Ascending aorta (tissue), 2 donors: ENCODE measurements at places on chromosomes 3 and 15. TPM values are rescaled to one million over a fixed set of nuclear protein-coding genes. Genes with fewer than 3 reads are reported as not detected.

- H3K4me3 ChIP-seq, result no peak overlapping the region
- DNase-seq, result no peak
- H3K27me3 ChIP-seq, result no peaks in the 10 kb centered on the region
- peaks cover 14% of the 10 kb centered on the region for H3K36me3 ChIP-seq
These were observed 91.5 kb downstream of the MYLK start for GRCh38 chr3:123792473-123793201.

Gene CP
- total RNA-seq, result 58.3 TPM

- no peak for DNase-seq
- H3K27me3 ChIP-seq, result no peaks in the 10 kb centered on the region
- H3K27ac ChIP-seq, result no peak overlapping the region
- H3K4me3 ChIP-seq, result no peak overlapping the region
These were observed 67.5 kb downstream of the TMEM44 start for GRCh38 chr3:194565597-194566190.

GRCh38 chr3:46574243-46574646 lies 8.1 kb upstream of the LRRC2 start:
- no peak overlapping the region for H3K27ac ChIP-seq
- no peak for DNase-seq
- H3K4me3 ChIP-seq, result no peak overlapping the region

Gene CLRN1
- total RNA-seq, result not detected

Gene DAZL
- not detected for total RNA-seq

- peaks cover 9% of the 10 kb centered on the region for H3K4me1 ChIP-seq
- peaks cover 23% of the 10 kb centered on the region for H3K36me3 ChIP-seq
- no peak overlapping the region for H3K4me3 ChIP-seq
These were observed 12.9 kb downstream of the ALPK3 start for GRCh38 chr15:84830036-84830435.

DNA sequence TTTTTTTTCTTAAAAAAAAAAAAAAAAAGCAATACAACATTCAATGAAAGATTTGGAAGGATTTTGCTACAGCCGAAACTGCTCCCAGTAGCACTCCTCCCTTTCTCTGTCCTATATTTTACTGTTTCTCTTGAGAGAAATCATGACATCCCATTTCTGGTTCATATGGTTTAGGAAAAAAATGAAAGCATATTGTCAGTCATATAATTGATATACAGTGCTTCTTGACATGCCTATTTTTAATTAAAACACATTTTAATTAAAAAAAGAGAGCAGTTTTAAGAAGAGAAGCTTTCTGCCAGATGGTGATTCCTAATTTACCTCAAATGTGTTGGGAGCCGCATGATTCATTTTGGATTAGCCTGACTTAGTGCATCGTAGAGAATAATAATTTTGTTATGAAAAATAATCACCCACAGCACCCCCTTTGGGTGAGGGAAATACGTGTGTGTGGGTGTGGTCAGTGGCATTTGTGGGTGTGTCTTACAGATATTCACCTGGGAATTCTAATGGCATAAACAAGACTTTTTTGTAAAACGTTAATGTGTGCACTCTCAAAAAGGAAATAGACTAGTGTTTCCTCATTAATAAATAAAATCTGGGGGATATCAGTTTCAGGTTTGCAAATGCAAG lies 544.5 kb downstream of the MFSD1 start:
- no peak overlapping the region for H3K4me3 ChIP-seq
- no peaks in the 10 kb centered on the region for H3K4me1 ChIP-seq
- no peaks in the 10 kb centered on the region for H3K27me3 ChIP-seq
- DNase-seq, result no peak
- H3K27ac ChIP-seq, result no peak overlapping the region
- no peaks in the 10 kb centered on the region for H3K36me3 ChIP-seq

DNA sequence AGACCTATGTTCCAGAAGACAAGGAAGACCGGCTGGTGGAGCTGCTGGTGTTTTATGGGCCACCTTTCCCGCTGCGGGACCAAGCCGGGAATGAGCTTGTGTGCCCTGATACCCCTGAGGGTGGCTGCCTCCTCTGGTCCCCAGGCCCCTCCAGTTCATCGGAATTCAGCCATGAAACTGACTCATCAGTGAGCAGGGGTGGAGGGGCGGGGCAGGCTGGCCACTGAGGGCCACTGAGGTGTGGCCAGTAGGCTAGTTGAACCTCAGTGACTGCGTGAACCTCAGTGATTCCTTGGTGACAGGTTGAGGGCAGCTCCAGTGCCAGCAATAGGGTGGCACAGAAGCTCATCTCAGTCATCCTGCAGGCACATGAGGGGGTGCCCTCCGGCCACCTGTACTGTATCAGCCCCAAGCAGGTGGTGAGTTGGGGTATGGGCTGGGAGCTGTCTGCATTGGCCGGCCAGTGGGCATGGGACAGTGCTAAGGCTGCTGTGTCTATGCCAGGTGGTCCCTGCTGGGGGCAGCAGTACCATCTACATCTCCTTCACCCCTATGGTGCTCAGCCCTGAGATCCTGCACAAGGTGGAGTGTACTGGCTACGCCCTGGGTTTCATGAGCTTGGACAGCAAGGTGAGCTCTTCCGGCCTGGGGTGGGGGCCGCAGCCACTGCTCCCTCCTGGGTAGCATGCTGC lies 20.3 kb downstream of the ACAA1 start:
- peaks cover 18% of the 10 kb centered on the region for H3K36me3 ChIP-seq
- H3K4me3 ChIP-seq, result no peak overlapping the region
- no peaks in the 10 kb centered on the region for H3K27me3 ChIP-seq
- H3K4me1 ChIP-seq, result no peaks in the 10 kb centered on the region
- H3K27ac ChIP-seq, result no peak overlapping the region

DNA sequence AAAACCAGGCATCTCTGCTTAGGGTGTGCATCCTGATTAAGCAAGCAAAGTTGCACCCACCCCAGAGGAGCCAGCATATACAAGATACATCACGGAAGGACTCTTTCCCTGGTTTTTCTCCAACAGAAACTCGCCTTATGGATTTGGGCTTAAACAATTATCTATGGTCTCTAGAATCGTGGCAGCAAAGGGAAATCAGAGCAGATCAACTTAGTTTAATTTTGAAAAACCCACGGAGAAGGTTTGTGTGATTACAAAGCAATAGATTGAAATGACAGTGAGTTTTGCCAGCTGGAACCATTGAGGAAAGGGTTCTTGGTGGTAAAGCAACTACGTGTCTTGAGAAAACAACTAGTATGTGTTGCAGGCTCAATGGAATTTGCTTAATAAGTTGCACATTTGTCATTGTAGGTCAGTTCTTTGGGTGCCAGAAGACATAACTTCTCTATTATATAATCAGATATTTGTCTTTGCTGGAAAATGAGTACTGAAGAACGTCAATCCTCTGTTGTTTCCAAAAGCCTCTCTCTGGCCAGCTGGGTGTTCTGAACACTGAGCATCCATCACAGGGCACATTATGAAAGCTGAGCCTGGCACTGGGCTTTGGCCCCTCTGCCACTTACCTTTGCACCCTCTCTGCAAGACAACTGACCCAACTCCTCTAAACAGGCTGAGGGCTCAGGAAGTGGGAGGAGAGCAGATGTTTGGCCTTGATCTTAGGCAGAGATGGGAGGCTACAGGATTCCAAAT lies 75.7 kb upstream of the FBN1 start:
- no peak overlapping the region for H3K4me3 ChIP-seq
- no peaks in the 10 kb centered on the region for H3K4me1 ChIP-seq
- H3K27ac ChIP-seq, result no peak overlapping the region
- H3K36me3 ChIP-seq, result no peaks in the 10 kb centered on the region
- no peaks in the 10 kb centered on the region for H3K27me3 ChIP-seq
- no peak for DNase-seq

DNA sequence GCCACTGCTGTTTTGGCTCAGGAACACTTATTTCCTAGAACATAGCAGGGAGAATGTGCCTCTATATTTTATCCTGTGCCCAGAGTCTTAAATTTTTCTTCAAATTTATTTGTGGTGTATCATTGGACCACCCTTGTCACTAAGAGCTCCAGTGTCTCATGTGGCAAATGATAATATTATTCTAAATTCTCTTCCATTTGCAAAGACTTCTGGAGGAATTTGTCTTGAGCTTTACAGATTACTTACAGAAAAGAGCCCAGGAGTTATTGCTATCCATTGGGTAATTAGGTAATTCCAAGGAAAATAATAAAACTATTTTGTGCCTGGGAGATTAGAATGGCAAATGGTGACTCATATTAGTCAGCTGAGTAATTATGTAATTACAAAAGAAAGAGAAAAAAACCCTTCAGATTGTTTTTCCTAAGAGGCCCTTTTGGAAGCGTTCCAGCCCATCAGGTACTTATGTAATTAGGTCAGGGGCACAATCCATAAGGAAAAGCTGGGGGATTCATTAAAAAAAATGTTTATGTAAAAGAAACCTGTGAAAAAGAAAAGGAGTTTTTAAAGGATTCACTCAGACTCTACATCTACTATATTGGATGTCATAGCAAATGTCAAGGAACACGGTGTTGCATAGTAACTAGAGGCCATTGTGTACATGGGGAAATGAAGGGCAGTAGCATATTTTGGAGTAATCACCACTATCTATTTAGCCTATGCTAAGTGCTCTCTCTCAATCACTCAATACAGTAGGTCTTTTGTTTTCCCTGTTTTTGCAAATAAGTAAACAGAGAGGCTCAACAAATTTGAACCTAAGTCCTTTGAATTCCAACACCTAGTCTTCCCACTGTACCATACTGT lies 380.9 kb upstream of the RARB start:
- H3K36me3 ChIP-seq, result no peaks in the 10 kb centered on the region
- no peaks in the 10 kb centered on the region for H3K27me3 ChIP-seq
- no peak for DNase-seq
- H3K4me1 ChIP-seq, result peaks cover 13% of the 10 kb centered on the region

GRCh38 chr15:90560229-90560776 lies 30.6 kb downstream of the CRTC3 start:
- peaks cover 72% of the 10 kb centered on the region for H3K4me1 ChIP-seq
- peak; percentile 83 for DNase-seq
- no peak overlapping the region for H3K4me3 ChIP-seq
- no peaks in the 10 kb centered on the region for H3K36me3 ChIP-seq

DNA sequence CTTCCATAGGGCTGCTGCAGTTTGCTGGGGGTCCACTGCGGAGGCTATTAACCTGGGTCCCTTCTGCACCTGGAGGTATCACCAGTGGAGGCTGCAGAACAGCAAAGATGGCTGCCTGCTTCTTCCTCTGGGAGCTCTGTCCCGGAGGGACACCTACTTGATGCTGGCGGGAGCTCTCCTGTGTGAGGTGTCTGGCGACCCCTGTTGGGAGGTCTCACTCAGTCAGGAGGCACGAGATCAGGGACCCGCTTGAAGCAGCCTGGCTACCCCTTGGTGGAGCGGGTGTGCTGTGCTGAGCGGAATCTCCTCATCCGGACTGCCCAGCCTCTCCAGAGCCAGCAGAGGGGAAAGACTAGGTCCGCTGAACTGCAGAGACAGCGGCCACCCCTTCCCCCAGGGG lies 56.0 kb upstream of the CTXND1 start:
- H3K27me3 ChIP-seq, result no peaks in the 10 kb centered on the region
- H3K4me3 ChIP-seq, result no peak overlapping the region
- H3K27ac ChIP-seq, result no peak overlapping the region

GRCh38 chr3:122577409-122578031 lies at the start of gene PARP15:
Gene PARP15, plus strand, starts transcription at chr3:122577650. Its CDS starts 18 bp downstream, at chr3:122577668.
- peak within 1 kb of the TSS; percentile 48 for H3K4me3 ChIP-seq
- no peak for DNase-seq

DNA sequence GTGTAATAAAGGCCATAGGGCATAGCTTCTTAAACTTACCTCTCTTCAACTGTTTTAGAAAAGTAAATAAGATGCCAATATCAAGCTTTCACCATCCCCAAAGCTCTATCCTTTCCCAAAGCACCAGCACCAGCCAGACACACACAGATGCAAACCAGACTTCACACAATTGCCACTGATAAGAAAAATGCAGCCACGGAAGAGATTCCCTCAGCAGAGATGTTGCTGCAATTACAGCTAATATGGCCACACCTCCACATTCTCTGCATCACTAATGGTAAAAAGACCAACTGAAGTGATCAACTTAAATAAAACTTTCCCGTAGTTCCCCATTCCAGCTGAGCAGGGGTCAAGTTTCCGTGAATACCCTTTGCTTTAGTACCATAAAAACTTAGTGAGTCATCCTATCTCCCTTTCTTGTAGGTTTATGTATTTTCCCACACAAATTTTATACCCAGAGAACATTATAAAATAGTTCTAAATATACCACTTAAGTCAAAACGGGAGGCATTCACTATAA lies 64.4 kb downstream of the SLC9A9 start:
- H3K27ac ChIP-seq, result no peak overlapping the region
- DNase-seq, result no peak
- H3K27me3 ChIP-seq, result no peaks in the 10 kb centered on the region
- peaks cover 3% of the 10 kb centered on the region for H3K4me1 ChIP-seq

Gene CFAP100
- not detected for total RNA-seq

DNA sequence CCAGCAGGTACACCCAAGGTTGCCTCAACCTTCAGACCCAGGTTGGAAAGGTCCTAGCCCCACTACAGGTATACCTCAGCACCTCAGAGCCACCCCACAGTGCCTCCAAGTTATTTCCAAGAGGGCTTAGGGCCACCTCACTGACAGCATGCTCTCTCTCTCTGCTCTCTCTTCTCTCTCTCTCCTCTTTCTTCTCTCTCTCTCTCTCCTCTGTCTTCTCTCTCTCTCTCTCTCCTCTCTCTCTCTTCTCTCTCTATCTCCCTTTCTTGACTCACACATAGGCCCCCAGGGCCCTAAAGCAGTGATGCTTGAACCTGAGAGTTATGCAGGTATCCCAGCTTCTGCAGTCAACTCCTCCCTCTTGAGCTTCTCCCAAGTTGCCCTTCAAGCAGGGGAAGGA lies 4.2 kb downstream of the CAV3 start:
- no peaks in the 10 kb centered on the region for H3K36me3 ChIP-seq
- no peak overlapping the region for H3K27ac ChIP-seq
- H3K27me3 ChIP-seq, result no peaks in the 10 kb centered on the region
- peak; percentile 40 for DNase-seq
- H3K4me3 ChIP-seq, result no peak overlapping the region

Gene SCG3
- total RNA-seq, result not detected
